Lung (tissue), 17 donors: ENCODE measurements at places on chromosomes 12 and 14. TPM values are rescaled to one million over a fixed set of nuclear protein-coding genes. Genes with fewer than 3 reads are reported as not detected.
A peak's percentile ranks its signal among the peaks of the same experiment; 100 is the strongest.

The BMP4 gene
- 13.3 TPM for total RNA-seq

The HOXC4 gene
- 0.86 TPM for total RNA-seq

The OR6C65 gene
- not detected for total RNA-seq

The KRT85 gene
- not detected for total RNA-seq

The GPR137C gene
- total RNA-seq = 7.0 TPM

The ADAM20 gene
- total RNA-seq = 4.4 TPM

The GON7 gene
- total RNA-seq = 20.7 TPM

The TMTC2 gene
- 20.3 TPM for total RNA-seq

The TUBA1C gene
- 54.3 TPM for total RNA-seq

DNA sequence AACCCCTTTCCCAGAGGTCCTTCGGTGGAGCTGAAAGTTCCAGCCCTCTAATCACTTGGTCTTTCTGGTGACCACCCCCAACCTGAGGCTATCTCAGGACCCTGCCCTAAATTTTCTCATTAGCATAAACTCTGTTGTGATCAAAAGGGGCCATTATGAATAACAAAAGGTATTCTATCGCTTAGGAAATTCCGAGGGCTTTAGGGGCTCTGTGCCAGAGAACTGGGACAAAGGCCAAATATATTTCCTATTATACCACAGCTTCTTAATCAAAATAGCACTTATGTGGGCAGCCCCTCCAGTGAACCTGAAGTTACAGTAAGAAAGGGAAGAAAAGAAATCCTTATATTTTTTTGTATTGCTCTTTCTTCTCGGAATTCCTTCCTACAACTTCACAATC is 125.3 kb upstream of the NPAS3 start:
- DNase-seq = peak; percentile 34
- no peaks in the 10 kb centered on the region for H3K36me3 ChIP-seq
- H3K4me3 ChIP-seq = no peak overlapping the region
- H3K27ac ChIP-seq = peak overlapping the region; percentile 0
- no peaks in the 10 kb centered on the region for H3K27me3 ChIP-seq
- peaks cover 14% of the 10 kb centered on the region for H3K4me1 ChIP-seq

DNA sequence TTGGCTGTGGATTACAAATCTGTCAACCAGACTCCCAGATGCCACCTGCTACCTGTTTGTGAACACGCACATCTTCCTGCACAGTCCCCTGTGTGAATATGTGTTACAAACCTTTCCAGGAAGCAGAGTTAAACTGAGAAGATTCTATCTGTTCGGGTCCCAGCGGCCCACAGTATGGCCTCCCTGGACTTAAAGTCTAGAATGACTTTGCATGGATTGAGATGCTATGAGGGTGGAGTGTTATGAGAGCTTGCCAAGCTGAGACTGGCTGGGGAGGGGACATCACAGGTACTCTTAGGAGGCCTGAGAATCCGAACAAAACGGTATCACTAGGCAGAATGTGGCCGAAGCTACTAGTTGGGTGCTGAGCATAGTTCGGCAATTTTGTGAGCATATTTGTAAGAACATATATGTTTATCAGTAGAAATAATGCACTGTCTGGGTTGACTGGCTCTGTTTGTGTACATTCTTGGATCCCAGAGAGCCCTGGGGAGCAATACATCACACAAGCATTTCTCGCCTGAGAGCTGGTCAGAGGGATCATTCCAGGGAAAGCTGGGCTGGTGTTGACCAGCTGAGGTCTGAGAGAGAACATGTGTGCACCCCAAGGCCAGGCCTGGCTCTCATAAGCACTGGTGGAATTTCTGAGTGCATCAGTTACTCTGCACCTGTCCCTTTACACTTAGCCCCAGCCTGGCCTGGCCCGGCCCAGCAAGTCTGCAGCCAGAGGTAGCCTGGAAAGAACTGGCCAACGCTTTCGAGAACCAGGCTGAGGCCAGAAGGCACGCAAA is 29.8 kb upstream of the LTBP2 start:
- H3K4me1 ChIP-seq = no peaks in the 10 kb centered on the region
- H3K36me3 ChIP-seq = no peaks in the 10 kb centered on the region
- H3K4me3 ChIP-seq = no peak overlapping the region
- DNase-seq = no peak
- no peaks in the 10 kb centered on the region for H3K27me3 ChIP-seq
- H3K27ac ChIP-seq = no peak overlapping the region

DNA sequence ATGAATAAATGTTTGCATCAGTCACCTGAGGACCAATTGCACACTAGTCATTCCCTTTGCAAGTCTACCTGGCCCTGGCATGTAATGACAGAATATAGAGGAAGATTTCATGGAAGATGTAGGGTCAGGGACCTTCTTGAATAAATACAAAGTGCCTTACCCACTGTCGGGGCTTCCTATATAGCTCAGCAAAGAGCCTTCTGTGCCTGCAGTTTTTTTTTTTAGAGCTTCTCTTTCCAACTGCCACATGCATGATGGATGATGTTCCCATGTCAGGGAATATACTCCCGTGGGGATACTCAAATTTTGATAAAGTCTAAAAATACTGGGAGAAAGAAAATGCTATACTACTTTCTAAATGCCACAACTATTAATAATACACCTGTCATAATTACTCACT is 176.7 kb downstream of the ADCK1 start:
- H3K4me3 ChIP-seq = no peak overlapping the region
- no peaks in the 10 kb centered on the region for H3K4me1 ChIP-seq
- H3K27ac ChIP-seq = no peak overlapping the region

DNA sequence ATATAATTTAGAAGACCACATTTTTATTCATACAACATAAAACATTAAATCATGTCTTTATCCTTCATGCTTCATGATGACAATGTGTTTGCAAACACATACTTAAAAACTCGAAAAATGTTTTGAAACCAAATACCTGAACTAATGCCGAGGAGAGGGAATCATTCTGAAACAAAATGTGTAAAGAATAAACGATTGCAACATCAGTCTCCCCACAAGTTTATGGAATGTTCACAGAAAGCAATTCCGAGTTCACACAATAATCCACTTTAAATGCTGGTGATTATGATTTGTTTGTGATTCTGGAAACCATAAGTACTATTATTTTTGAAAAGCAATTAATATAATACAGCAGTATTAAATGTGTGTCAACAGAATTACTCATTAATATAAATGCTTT is 84.5 kb upstream of the PDZRN4 start:
- no peaks in the 10 kb centered on the region for H3K4me1 ChIP-seq
- H3K36me3 ChIP-seq = no peaks in the 10 kb centered on the region
- no peak overlapping the region for H3K27ac ChIP-seq
- H3K27me3 ChIP-seq = no peaks in the 10 kb centered on the region
- peak; percentile 16 for DNase-seq

- H3K27ac ChIP-seq = no peak overlapping the region
- no peak for DNase-seq
- H3K27me3 ChIP-seq = no peaks in the 10 kb centered on the region
- peaks cover 19% of the 10 kb centered on the region for H3K4me1 ChIP-seq
- H3K4me3 ChIP-seq = no peak overlapping the region
These were observed 15.3 kb downstream of the VPS37B start for GRCh38 chr12:122880668-122881067.

DNA sequence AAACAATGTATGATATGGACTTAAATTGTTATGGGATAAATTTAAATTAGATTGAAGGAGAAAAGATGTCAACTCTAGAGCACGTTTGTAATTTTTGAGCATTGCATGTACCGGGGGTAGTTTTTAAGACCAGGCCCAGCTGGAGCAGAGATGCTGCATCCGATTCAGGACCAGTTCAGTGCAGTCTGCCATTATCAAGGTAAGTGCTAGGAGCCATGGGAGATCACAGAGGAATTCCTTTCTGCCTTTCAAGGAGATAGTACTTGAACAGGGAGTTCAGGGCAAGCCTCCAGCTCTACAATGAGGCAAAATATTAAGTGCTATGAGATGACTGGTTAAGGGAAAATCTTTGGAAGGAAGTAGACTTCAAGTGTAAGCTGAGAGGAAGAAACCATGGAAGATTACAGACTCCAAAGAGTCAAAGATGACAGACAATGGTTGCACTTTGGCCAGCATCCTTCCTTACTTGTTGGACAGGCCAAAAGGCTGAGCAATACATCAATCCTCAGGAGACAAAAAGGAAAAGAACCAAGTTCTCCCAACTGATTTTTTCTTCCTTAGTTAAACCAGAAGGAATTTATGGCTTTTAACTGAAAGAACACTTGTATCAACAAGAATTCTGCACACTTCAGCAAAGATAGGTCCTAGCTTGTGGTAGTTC is 113.2 kb upstream of the HIF1A start:
- DNase-seq = no peak
- peak overlapping the region; percentile 35 for H3K27ac ChIP-seq
- H3K4me1 ChIP-seq = peaks cover 5% of the 10 kb centered on the region

DNA sequence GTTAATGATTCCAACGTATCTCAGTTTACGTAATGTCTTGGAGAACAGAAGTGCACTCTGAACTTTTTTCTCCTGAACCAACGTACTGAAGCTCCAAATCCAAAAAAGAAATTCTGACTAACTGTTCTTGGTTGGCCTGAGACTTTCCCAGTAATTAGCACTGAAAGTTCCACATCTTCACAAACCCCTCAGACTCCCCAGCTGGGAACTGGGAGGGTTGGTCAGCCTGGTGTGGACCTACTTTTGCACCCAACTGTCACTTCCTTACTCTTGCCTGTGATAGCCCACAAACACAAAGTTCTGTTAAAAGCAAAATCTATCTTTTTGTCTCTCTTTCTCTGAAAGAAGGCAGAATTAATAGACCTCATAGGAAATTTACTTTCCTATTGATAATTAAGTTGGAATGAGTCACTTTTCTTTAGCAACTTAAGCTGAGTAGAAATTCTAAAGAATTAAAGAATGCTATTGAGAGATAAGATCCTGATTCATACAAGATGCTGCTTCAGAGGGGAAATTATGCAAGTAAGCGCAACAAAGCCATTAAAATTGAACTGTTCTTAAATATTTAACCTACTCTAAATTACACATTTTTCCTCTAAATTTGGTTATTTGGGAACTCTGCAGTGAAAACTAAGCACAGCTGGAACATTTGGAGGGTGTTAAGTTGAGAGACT is 155.0 kb downstream of the EPS8 start:
- H3K36me3 ChIP-seq = no peaks in the 10 kb centered on the region
- no peak overlapping the region for H3K4me3 ChIP-seq
- no peak overlapping the region for H3K27ac ChIP-seq
- H3K27me3 ChIP-seq = no peaks in the 10 kb centered on the region
- H3K4me1 ChIP-seq = peaks cover 4% of the 10 kb centered on the region

DNA sequence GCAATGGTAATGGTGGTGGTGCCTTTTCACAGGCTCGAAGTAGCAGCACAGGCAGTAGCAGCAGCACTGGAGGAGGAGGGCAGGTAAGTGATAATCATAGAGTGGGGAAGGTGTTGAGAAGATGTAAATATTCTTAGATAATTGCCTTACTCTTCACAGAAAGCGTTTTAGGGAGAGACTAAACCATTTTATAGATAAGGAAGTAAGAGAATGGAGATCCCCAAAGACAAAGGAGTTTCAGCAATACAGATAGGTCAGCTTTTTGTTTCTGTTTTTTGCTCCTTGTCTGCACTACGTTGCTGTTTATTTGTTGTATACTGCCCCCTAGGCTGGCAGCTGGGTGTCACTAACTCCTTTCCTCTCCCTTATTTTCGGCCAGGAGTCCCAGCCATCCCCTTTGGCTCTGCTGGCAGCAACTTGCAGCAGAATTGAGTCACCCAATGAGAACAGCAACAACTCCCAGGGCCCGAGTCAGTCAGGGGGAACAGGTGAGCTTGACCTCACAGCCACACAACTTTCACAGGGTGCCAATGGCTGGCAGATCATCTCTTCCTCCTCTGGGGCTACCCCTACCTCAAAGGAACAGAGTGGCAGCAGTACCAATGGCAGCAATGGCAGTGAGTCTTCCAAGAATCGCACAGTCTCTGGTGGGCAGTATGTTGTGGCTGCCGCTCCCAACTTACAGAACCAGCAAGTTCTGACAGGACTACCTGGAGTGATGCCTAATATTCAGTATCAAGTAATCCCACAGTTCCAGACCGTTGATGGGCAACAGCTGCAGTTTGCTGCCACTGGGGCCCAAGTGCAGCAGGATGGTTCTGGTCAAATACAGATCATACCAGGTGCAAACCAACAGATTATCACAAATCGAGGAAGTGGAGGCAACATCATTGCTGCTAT is 2.0 kb downstream of the SP1 start:
- peak; percentile 45 for DNase-seq
- H3K4me3 ChIP-seq = no peak overlapping the region
- H3K4me1 ChIP-seq = peaks cover 33% of the 10 kb centered on the region
- H3K27ac ChIP-seq = peak overlapping the region; percentile 72
- peaks cover 20% of the 10 kb centered on the region for H3K36me3 ChIP-seq

GRCh38 chr12:51955702-51956101 is 4.2 kb downstream of the ACVR1B start:
- H3K27ac ChIP-seq = no peak overlapping the region
- H3K4me1 ChIP-seq = peaks cover 20% of the 10 kb centered on the region
- no peaks in the 10 kb centered on the region for H3K27me3 ChIP-seq
- no peak for DNase-seq
- peaks cover 4% of the 10 kb centered on the region for H3K36me3 ChIP-seq
- H3K4me3 ChIP-seq = no peak overlapping the region

DNA sequence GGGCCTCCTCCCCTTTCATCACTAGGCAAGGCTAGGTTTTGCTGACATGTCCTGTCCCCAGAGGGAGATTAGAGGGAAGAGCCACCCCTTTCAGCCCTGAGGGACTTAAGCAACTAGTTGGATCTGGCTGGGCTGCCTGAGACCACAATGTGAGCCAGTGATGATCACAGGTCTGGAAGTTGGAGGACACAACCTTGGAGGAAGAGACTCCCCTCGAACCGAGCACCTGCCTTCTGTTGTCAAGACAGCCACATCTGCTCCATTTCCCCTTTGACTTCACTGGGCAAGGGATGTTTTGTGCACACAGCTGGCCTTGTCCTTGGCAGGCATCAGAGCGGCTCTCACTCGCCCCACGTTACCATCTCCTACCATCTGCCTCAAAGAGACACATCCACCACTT is 31.4 kb downstream of the MVK start:
- no peak overlapping the region for H3K27ac ChIP-seq
- H3K4me3 ChIP-seq = no peak overlapping the region
- H3K4me1 ChIP-seq = peaks cover 16% of the 10 kb centered on the region
- no peaks in the 10 kb centered on the region for H3K27me3 ChIP-seq

DNA sequence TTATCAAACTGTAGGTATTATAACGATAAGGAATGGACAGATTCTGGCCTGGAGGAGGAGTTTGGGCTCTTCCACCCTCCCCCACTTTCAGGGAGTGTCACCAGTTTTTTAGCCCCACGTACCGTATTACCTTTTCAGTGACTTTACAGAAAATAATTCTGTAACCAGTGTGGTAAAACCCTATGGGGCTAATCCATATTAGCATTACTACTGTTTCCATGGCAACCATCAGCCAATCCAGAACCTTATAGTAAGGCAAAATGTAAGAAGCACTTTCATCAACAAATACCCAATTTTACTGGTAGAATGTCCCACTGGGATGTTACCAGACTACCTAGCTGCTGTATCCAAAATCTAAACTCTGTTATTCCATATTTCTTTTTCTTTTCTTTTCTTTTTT is 50.7 kb downstream of the BICDL1 start:
- no peak for DNase-seq
- no peak overlapping the region for H3K27ac ChIP-seq
- H3K36me3 ChIP-seq = no peaks in the 10 kb centered on the region
- H3K4me3 ChIP-seq = no peak overlapping the region

- H3K4me3 ChIP-seq = no peak overlapping the region
- H3K27ac ChIP-seq = no peak overlapping the region
- H3K27me3 ChIP-seq = no peaks in the 10 kb centered on the region
- H3K36me3 ChIP-seq = no peaks in the 10 kb centered on the region
- peak; percentile 91 for DNase-seq
These were observed 3.4 kb upstream of the NXPH4 start for GRCh38 chr12:57213058-57213715.

GRCh38 chr12:45730084-45730347 is 510 bp downstream of the ARID2 start:
- DNase-seq = no peak
- peak overlapping the region; percentile 100 for H3K27ac ChIP-seq
- H3K4me3 ChIP-seq = peak overlapping the region; percentile 82
- H3K4me1 ChIP-seq = peaks cover 10% of the 10 kb centered on the region
- H3K36me3 ChIP-seq = no peaks in the 10 kb centered on the region
- no peaks in the 10 kb centered on the region for H3K27me3 ChIP-seq
